ENCODE measurements at places on chromosomes 7 and 10. TPM values are rescaled to one million over a fixed set of nuclear protein-coding genes. Genes with fewer than 3 reads are reported as not detected.

- no peak for DNase-seq
These were observed 160.9 kb downstream of the REEP3 start for GRCh38 chr10:63681993-63682697.

- DNase-seq, result no peak
These were observed 225.5 kb downstream of the KLF6 start for GRCh38 chr10:3559527-3559926.

DNA sequence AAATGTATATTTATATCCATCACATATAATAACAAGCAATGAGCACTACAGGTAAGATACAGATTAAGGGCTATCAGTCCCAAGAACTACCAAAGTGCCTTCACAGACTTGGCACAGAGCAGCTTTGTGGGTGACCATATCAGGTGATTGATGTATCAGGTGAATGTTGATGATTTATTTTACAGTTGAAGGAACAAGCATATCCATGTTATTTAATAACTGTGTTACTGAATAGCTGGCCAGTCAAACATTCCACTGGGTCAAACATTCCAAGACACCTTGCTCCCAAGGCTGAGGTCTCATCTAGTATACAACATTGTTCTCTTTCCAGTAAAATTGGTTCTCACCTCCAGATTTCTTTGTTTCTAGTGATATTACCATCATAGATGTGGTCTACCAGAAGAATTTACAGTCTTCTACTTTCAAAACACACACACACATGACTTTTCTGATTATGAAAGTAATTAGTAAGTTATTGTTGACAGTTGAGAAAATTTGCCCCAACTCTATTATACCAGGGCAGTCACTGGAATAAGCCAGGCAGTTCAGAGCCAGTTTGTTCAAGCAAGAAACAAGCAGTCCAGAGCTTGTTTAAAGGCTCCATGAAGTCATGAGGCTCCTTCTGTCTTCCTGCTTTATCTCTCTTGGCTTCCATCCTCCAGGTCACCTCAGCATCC lies 68.2 kb downstream of the ELAPOR2 start:
- DNase-seq, result no peak

DNA sequence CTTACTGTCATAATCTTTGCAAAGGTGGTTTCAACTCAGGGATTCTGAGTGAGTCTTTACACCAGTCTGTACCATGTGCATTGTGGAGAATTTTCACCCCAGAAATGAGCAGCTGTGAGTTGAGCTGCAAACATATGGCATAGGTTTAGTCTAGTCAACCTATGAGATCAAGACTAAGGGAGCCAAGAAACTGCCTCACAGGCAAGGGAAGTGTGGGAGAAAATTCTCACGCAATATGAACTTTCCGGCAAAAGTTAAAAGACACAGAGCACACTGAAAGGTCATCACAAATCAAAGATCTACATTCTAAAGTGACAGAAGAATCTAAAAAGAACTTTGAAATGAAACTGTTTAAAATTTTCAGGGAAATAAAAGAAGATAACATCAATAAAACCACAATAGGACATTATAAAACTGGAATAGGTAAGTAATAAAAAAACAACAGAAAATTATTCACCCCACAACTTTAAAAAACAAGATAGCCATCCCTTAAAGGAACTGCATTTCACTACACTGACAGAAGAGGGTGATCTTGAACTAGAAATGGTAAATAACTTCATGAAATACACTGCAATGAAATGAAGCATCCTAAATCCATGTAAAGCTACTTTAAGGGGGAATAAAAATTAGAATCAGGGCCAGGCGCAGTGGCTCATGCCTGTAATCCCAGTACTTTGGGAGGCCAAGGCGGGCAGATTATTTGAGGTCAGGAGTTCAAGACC lies 63.5 kb downstream of the LGI1 start:
- peak; percentile 59 for DNase-seq

INMT gene
- not detected for total RNA-seq

ENKUR gene
- not detected for total RNA-seq

DNA sequence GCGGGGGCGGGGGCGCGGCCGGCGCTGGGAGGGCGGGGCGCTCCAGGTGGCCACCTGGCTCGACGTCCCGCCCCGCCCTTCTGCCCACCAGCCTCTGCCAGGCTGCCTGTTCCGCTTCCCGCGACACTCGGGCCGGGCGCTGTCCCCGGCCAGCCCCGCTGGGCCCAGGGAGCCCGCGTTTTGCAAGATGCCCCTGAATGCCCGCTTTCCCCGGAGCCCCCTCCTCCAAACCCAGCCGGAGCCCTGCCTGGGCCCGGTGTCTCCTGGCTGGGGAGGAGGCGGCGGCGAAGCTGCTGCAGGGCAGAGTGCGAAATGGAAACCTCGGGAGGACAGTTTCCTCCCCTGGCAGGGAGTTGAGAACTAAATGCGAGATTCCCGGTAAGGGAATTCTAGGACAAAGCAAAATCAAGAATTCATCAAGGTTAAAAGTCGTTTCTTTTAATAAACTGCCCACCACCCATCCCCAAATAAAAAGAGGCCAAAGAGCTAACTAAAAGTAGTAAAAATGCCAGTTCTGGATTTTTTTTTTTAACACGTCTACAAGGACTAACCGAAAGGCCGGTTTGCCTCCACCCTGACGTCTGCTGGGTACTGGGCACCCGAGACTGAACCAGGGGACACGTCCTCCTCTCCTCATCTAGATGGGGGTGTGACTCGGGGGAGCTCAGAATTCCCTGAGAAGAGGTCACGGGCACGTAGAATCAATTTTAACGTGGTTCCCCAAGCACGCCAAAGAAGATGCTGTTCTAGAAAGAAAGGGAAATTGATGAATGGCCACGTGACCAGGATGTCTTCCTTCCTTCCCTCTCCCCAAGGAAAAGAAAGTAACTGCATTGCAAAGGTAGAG lies 200.4 kb upstream of the NFE2L3 start:
- peak; percentile 2 for DNase-seq

GRCh38 chr10:94546901-94547185 lies 1.3 kb downstream of the HELLS start:
- no peak for DNase-seq

WNT8B gene
- total RNA-seq, result 0.23 TPM

- no peak for DNase-seq
These were observed 45.0 kb upstream of the JAZF1 start for GRCh38 chr7:28225576-28225975.

CEP55 gene
- 42.0 TPM for total RNA-seq

DNA sequence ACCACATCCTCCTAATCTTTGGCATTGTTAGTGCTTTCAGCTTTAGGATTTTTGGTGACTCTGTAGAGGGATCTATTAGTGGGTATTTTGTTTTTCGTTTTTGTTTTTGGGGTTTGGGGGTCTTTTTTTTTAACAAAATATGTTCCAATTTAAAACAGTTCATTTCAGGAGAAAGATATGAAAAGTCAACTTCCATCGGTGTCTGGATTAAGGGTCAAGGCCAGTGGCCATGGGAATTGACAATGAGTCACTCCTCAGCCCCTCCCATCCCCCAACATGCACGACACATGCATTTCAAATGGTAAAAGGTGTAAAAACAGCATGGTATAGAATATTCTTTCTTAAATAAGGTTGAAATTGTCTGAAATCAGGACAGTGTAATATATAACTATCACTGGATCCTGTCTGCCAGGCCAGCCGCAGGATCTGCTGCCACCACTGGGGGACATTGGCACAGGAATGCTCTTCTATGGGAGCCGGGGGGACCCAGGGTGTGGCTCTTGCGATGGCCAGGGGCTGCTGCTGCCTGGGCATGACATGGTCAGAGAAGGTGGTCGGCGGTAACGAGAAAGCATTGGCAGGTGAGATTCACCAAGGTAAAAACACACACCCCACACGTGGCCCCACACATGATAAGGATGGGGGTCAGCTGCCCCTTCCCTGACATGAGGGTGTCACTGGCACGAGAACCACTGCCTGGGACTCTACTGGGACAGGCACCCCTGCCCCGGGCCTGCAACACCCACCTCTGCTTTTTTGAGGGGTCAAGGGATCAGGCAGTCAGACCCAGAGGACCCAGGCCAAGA lies 126.2 kb upstream of the KCTD7 start:
- DNase-seq, result no peak

DNA sequence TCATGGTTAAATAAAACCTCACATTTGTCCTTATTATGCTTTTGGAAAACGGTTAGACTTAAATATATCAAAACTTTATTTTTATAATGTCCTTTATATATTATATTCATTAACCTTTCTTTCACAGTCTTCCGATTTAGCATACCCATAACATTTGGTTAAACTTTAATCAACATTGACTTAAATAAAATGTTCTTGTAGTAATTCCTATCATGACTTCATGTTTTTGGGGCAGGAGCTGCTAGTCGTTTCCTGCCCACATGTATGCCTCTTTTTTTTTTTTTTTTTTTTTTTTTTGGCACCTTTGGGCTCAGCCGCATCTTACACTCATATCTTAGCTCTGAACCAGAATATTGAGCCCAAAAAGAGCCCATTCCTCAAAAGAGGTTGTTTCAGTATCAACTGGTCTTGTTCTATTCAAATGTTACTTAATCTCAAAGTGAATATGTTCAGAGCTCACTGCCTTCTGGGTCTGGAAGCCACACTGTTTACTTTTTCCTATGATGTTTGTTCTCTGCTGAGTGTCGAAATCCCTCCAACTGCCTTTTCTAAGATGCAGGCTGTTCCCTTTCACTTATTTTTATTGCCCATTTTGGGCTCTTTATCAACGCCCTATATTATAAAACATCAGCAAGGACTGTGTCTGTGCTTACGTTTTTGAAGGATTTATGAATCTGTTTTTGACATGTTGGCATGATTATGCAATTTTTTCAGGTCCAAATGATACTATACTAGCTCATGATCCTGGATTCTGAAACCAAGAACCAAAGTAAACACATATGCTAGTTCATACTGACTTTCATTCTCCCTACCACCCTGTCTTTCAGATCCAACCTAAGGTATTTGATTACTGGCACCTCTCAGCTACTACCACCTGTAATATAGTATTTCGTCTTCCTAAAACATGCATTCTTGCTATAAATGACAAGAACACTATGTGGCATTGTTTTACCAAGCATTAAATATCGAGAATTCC lies 914.4 kb downstream of the PCDH15 start:
- DNase-seq, result no peak

RBAK gene
- 3.3 TPM for total RNA-seq

DNAJC12 gene
- 3.4 TPM for total RNA-seq

GRCh38 chr7:91517201-91517785 lies 253.1 kb downstream of the FZD1 start:
- DNase-seq, result no peak

DNA sequence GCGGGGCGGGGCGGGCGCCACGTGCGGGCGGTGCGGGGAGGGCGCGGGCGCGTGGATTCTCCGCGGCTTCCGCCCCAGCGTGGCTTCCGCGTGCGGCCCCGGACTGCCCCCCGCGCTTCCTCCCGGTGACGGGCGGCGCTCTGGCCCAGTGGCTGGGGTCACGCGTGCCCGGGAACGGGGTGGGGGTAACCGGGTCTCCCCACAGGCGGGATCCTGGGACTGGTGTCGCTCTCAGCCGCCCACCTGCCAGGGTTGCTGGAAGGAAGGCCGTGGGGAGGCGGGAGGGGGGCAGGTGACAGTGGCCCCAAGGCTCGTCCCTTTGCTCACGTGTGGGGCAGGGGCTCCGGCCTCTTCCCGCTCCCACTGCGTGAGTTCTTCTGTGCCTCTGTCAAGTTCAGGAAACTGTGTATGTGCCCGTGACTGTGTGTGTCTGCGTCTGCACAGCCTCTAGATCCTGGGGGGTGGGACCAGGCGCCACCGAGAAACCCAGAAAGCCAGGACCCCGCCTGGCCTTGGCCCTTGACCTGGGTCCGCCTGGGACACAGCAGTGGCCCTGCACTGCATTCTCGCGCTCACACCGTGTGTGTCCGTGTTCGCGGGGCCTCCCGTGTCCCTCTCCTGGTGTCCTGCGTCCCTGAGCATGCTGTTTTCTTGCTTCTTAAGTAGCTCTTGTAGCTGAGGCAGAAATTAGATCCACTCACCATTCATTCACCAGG lies 919 bp downstream of the MAFK start:
- peak; percentile 59 for DNase-seq

HYAL4 gene
- 0.79 TPM for total RNA-seq

DNA sequence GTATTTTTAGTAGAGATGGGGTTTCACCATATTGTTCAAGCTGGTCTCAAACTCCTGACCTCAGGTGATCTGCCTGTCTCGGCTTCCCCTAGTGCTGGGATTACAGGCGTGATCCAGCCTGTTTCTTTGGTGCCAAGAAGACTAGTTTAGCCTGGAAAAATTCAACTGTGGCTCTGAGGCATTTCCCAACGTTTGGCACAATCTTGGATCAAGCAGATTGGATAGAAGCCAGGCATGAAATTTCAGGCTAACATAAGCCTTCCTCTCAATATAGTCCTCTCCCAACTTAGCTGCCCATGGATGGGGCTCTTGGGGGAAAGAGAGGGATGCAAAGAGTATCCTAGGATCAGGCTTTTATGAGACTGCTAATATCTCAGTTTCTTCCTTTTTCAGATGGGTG lies 53.8 kb downstream of the APBB1IP start:
- no peak for DNase-seq

DNA sequence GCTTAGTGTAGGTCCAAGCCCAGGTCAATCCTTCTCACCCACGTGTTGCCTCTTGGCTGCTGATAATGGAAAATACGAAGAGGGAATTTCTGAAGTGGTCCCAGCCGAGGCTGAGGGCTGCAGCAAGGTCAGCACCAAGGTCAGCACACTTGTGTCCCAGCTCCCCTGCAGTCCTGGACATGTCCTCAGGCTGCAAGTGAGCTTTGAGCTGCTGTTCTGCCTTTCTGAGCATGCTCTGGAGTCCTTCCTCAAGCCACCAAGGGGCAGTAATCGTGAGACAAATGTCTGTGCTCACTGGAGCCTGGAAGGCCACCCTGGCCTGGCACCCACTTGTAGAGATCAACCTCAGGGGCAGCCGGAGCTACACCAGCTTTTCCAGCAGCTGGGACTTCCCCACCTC lies 28.3 kb downstream of the DRGX start:
- DNase-seq, result no peak

DNA sequence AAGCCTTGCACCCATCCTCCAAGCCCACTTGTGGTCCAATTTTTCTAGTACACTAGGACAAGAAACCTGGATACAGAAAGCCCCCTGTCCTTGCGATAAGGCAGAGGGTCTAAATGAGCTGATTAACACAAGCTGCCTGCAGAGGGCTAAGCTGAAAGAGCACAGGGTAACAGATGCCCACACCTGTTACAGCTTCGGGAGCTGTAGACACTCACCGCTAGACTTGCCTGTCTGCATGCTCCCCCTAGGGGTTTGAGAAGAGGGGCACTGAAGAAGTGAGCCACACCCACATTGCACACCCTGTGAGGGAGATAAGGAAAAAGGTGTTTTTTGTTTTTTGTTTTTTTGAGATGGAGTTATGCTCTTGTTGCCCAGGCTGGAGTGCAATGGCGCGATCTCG lies 386.5 kb upstream of the AUTS2 start:
- DNase-seq, result no peak

GRCh38 chr7:151637781-151638261 lies 118.1 kb upstream of the RHEB start:
- no peak for DNase-seq

DNA sequence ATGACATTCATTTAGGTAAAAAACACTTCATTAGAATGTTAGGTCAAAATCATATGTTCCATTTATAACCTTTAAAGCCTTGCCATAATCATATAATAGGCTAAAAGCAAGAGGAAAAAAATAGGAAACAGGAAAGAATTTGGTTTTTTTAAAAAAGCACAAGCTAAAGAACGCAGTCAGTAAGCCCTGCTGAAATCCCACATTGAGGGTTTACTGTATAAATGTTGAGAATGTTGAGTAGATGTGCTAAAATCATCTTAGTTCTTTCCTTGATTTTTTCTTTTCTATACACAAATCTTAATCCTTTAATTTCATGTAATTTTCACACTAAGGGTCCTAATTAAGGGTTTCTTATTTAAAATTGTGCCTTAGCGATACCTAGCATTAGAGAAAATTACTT lies 133.0 kb downstream of the TSPAN12 start:
- no peak for DNase-seq

GRCh38 chr10:31705136-31705535 lies 223.5 kb downstream of the ARHGAP12 start:
- DNase-seq, result no peak

All from HT-29 (cell line).